Stimulated activated CD4-positive, alpha-beta T cell treated with anti-CD3 and anti-CD28 coated beads, Interleukin-1b, Interleukin-23, amount 100 ng/mL, for 1 hour (primary cell): ENCODE measurements at places on chromosomes 13 and 19.

DNA sequence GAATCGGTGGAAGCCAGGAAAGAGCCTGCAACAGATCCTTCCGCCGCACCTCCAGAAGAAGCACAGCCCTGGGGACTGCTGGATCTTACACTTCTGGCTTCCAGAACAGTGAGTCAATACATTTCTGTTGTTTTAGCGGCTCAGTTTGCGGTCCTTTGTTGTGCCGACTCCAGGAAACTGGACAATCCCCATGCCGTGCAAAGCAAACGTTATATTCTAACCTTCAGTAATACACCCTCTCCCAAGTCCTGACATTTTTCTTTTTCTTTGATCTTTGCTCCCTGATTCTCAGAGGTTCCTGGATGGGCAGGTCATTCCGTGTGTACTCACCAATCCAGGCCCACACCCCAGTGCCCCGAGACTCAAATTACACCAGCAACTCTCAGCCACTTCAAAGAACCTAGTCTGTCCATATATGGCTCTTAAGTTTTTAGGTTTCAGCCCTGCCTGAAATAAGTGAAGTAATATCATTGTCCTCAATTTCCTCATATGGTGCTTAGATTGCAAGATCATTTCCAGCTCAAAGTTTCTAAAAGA, 387.1 kb upstream of the SGCG start:
- DNase-seq = no peak

GRCh38 chr19:43684326-43684725, 14.4 kb upstream of the PLAUR start:
- no peak for DNase-seq

GRCh38 chr13:46176756-46177155, 5.2 kb downstream of the LCP1 start:
- no peak for DNase-seq

GRCh38 chr19:39704181-39705044, at the start of gene LGALS14:
TSS of gene LGALS14 (plus strand) at chr19:39704481. CDS start at chr19:39704529, 48 bp downstream.
- DNase-seq = no peak

DNA sequence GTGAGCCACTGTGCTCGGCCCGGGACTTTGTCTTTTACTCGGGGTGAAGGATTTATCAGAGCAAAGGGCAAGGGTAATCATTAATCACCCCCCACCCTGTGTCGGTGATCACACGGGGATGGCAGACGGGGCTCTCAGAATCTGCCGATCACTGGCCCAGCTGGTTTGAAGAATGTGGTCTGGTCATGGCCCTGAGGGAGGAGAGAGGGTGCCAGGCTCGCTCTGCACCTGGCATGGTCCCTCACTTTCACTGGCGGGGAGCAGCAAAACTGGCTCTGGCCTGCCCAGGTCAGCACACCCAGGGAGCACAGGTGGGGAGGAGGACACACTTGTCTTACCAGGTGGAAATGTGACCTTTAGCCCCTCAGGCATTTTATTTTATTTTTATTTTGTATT, 10.2 kb downstream of the REEP6 start:
- no peak for DNase-seq

- DNase-seq = no peak
Measured at GRCh38 chr19:5828661-5829566, 10.6 kb downstream of the FUT6 start.

DNA sequence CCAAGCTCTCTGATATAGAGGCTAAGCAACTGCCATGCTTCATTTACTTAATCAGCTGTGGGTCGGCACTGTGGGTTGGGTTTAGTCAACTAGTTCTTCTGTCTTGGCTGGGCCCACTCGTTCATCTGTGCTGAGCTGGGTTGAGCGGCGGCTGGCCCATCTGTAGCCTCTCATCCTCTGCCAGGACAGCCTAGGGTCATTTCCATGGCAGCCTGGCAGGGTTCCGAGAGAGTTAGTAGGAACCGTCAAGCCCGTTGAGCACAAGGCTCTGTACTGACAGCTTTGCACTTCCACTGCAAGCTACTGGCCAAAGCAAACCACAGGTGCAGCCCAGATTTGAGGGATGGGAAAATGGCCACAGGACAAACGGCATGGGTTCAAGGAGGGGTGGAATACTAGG, 6.6 kb upstream of the ZNF835 start:
- no peak for DNase-seq

DNA sequence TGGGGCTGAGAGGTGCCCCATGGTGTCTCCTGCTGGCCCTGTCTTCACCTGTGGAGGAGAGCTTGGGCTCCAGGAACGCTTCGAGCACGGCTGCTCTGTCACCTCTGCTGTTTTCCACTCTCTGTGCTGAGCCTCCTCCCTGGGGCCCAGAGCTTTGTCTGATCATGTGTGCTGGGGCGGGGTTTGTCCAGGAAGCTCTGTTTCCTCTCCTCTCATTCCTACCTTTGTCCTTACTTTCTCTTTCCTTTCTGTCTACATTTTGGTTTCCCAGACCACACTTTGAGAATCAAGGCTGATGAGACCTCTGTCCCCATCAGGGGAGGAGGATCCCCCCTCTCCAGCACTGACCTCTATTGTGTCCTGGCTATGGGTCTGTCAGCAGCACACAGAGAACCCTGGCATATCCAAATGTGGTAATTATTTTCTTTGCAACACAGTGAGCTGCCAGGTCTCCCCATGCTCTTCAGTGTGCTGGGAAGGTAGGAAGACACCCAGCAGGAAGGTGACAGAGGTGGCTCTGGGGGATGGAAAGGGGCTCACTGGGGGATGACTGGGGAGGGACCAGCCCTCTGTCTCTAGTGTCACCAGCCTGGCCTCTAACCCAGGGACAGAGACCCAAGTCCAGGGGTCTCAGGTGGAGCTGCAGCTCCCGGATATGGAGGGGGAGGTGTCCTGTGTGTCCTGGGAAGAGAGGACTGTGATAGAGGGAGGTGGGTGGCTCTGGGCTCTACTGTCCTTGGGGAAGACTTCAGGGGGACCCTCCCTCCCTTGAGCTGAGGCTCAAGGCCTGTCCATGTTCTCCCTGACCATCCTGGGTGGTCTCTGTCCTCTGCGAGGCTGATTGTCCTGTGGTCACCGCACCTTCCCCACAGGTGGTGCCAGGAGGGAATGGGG, at the start of gene CEACAM1:
CEACAM1 (minus strand) TSS at position 128 of the 894 bp plus-strand sequence; CDS start at position 21, 107 bp downstream.
- peak; percentile 21 for DNase-seq
